ENCODE measurements at places on chromosomes 12 and 14. TPM values are rescaled to one million over a fixed set of nuclear protein-coding genes. Genes with fewer than 3 reads are reported as not detected.

Gene TEX52
- total RNA-seq = not detected

- DNase-seq = peak; percentile 16
Observed at GRCh38 chr12:113757221-113758002, 208.7 kb downstream of the RBM19 start.

Gene P2RX2
- total RNA-seq = not detected

- no peak for DNase-seq
Observed at GRCh38 chr12:28135801-28136439, 54.3 kb upstream of the CCDC91 start.

Gene AVPR1A
- not detected for total RNA-seq

DNA sequence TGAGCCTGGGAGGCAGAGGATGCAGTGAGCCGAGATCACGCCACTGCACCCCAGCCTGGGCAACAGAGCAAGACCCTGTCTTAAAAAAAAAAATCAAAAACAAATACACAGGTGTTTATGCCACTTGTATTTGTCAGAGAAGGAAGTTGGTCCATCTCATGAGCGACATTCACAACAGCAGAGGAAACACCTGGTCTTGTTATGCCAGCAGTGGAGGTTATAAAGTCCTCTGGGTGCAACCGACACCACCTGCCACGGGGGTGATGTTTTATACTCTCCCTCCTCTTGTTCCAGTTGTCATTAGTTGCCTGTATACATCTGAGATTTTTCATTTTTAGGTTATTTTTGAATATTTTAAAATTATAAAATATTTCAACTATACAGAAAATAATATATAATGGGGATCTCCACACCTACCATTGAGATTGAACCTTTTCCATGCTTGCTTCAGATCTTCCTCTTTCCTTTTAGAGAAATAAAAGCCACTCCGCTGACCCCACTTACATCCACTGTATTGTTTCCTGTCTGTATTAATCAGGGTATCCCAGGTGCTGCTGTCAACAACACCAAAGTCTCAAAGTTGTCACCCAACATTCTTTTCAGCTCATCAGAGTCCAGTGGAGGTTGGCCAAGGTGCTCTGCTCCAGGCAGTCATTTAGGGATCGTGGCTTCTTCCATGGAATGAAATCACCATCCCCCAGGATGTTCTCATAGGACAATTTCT lies 65.1 kb downstream of the RNFT2 start:
- no peak for DNase-seq

Gene HOXC9
- total RNA-seq = 11.0 TPM

DNA sequence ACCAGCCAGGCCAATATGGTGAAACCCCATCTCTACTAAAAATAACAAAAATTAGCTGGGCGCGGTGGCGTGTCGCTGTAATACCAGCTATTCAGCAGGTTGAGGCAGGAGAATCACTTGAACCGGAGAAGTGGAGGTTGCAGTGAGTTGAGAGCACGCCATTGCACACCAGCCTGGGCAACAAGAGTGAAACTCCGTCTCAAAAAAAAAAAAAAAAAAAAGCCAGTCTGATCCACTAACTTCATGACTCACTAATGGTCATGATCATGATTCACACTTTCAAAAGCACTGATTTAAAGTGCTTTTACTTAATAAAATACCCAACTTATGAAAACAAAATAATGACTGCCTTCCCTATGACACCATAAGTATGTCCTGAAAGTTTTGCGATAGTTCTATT lies 38.4 kb upstream of the CPM start:
- peak; percentile 56 for DNase-seq

- no peak for DNase-seq
Observed at GRCh38 chr14:72532686-72533454, 361.0 kb downstream of the DPF3 start.

DNA sequence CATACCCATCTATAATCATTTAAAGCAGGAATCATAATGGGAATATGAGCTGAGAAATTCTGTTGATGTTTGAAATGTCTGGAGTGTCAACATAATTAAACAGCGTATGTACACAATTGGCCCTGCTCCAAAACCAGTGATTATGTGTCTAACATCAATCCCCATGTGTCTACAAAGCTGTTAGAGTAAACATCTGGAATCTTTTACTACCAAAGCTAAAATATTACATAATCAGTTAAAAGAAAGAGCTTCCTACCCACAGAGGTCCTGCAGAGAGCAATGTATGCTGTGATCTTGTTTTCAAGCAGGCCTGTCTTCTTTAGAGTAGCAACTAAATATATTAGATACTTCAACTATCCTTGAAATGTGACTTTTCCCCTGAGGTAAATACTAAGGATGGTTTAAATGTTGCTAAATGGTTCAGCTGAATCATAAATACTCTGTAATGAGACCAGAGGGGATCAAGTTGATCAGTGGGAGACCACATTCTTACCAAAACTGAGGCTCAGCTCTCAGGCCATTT lies 74.3 kb downstream of the RASSF8 start:
- DNase-seq = no peak

DNA sequence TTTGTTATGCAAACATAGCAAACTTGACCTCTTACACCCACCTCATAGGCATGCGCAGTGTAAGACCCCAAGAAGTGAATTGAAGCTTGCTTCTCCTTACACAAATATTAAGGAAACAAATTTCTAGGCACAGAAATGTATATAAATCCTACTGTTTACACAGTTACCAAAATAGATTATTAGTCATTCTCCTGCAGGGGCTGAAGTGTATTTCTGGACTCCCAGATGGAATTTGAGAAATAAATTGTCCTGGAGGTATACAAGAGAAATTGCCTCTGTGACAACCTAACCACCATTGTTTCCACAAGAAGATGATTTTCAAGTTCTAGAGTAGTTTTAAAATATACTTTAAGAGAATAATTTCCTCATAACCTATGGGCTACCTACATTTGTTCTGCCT lies 656.0 kb upstream of the MDGA2 start:
- peak; percentile 17 for DNase-seq

DNA sequence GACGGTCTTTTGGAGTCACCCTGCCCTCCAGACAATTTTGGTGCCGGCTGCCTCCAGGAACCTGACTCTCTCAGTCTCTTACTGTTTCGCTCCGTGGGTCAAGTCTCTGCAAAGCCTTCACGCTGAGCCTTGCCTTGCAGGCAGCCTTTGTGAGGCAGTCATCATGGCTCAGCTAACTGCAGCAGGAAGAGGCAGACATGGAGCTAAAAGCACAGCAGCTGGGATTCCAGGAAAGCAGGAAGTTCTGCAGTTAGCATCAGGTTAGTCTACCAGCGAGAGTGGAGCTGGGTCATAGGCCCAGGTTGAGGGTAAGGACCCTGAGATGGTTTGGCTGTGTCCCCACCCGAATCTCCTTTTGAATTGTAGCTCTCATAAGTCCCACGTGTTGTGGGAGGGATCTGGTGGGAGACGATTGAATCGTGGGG lies 305.4 kb downstream of the PCNX1 start:
- no peak for DNase-seq

Gene C12orf60
- total RNA-seq = 1.0 TPM

Gene FOXN4
- not detected for total RNA-seq

- DNase-seq = no peak
Observed at GRCh38 chr14:65920996-65921395, 508.5 kb downstream of the FUT8 start.
